ENCODE measurements at places on chromosomes 12 and 14. TPM values are rescaled to one million over a fixed set of nuclear protein-coding genes. Genes with fewer than 3 reads are reported as not detected.

DNA sequence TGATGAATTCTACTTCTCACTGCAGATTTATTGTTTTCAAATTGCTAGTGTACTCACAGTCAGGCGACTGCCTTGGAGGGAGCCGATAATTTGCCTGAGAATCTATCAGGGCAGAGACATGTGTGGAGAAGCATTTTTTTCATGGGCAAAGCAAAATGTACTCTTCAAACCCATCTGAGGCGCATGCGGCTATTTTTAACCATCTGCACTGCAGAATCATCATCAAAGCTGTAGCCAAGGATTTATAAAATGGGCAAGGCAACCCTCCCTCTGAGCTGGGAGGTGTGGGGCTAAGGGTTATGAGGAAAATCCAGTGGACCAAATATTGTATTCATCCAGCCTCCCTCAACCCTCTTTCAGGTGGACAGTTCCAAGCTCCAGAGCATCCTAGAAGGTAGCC, 37.7 kb downstream of the BEST3 start:
- no peaks in the 10 kb centered on the region for H3K4me1 ChIP-seq
- no peak for DNase-seq
- H3K27ac ChIP-seq: no peak overlapping the region
- no peak overlapping the region for H3K4me3 ChIP-seq
- H3K27me3 ChIP-seq: no peaks in the 10 kb centered on the region
- no peaks in the 10 kb centered on the region for H3K36me3 ChIP-seq

GRCh38 chr14:60276347-60276746, 27.3 kb downstream of the PPM1A start:
- DNase-seq: no peak
- peaks cover 7% of the 10 kb centered on the region for H3K36me3 ChIP-seq
- peaks cover 54% of the 10 kb centered on the region for H3K4me1 ChIP-seq
- no peaks in the 10 kb centered on the region for H3K27me3 ChIP-seq
- no peak overlapping the region for H3K27ac ChIP-seq
- H3K4me3 ChIP-seq: no peak overlapping the region

DNA sequence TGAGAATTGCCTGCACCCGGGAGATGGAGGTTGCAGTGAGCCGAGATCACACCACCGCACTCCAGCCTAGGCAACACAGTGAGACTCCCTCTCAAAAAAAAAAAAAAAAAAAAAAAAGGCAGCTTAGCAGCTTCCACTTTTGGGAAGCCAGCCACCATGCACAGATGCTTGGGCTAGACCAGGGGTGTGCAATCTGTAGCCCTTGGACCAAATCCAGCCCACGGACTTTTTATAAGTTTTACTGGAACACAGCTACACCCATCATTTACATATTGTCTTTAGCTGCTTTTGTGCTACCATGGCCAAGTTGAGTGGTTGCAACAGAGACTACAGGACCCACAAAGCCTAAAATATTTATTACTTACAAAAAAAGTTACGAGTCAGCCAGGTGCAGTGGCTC, 6.7 kb downstream of the CIT start:
- no peaks in the 10 kb centered on the region for H3K4me1 ChIP-seq
- H3K4me3 ChIP-seq: no peak overlapping the region
- DNase-seq: no peak
- H3K36me3 ChIP-seq: peaks cover 34% of the 10 kb centered on the region
- no peaks in the 10 kb centered on the region for H3K27me3 ChIP-seq

GRCh38 chr12:57896115-57896433, 45.3 kb upstream of the ATP23 start:
- no peak for DNase-seq
- no peaks in the 10 kb centered on the region for H3K36me3 ChIP-seq
- H3K27ac ChIP-seq: no peak overlapping the region
- peaks cover 37% of the 10 kb centered on the region for H3K4me1 ChIP-seq
- no peaks in the 10 kb centered on the region for H3K27me3 ChIP-seq

DNA sequence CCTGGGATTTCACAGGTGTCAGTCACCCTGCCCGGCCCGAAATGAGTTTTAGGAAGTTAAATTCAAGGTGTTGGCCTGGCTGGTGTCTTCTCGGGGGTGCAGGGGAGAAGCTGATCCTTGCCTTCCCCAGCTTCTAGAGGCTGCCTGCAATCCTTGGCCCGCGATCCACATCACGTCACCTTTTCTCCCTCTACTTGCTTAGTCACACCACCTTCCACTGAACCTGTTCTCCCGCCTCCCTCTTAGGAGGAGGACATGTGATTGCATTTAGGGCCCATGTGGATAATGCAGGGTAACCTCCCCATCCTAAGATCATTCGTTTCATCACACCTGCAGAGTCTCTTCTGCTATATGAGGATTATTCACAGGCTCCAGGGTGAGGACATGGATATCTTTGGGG, 25.4 kb upstream of the ATXN2 start:
- DNase-seq: no peak
- no peaks in the 10 kb centered on the region for H3K27me3 ChIP-seq
- H3K27ac ChIP-seq: no peak overlapping the region
- no peak overlapping the region for H3K4me3 ChIP-seq
- H3K4me1 ChIP-seq: no peaks in the 10 kb centered on the region

- H3K36me3 ChIP-seq: no peaks in the 10 kb centered on the region
- no peak for DNase-seq
- H3K27me3 ChIP-seq: no peaks in the 10 kb centered on the region
Measured at GRCh38 chr12:122420471-122421162, 1.9 kb downstream of the CLIP1 start.

- DNase-seq: no peak
- H3K36me3 ChIP-seq: peaks cover 33% of the 10 kb centered on the region
- H3K4me3 ChIP-seq: no peak overlapping the region
Measured at GRCh38 chr12:49503674-49504180, 35.1 kb upstream of the KCNH3 start.

GRCh38 chr14:28784096-28785048, 17.8 kb downstream of the FOXG1 start:
- H3K27me3 ChIP-seq: no peaks in the 10 kb centered on the region
- DNase-seq: no peak
- H3K27ac ChIP-seq: no peak overlapping the region
- no peaks in the 10 kb centered on the region for H3K4me1 ChIP-seq
- H3K36me3 ChIP-seq: no peaks in the 10 kb centered on the region

- no peaks in the 10 kb centered on the region for H3K4me1 ChIP-seq
- no peak overlapping the region for H3K4me3 ChIP-seq
- no peak for DNase-seq
- no peaks in the 10 kb centered on the region for H3K36me3 ChIP-seq
Measured at GRCh38 chr12:122185079-122185478, 2.2 kb downstream of the LRRC43 start.

GRCh38 chr12:68432622-68433021, 100.5 kb upstream of the MDM1 start:
- no peak overlapping the region for H3K27ac ChIP-seq
- no peaks in the 10 kb centered on the region for H3K36me3 ChIP-seq
- H3K4me3 ChIP-seq: no peak overlapping the region
- no peaks in the 10 kb centered on the region for H3K27me3 ChIP-seq
- no peaks in the 10 kb centered on the region for H3K4me1 ChIP-seq

GRCh38 chr12:8519171-8519570, 5.9 kb downstream of the CLEC4D start:
- H3K36me3 ChIP-seq: no peaks in the 10 kb centered on the region
- H3K27me3 ChIP-seq: no peaks in the 10 kb centered on the region
- H3K4me1 ChIP-seq: no peaks in the 10 kb centered on the region

DNA sequence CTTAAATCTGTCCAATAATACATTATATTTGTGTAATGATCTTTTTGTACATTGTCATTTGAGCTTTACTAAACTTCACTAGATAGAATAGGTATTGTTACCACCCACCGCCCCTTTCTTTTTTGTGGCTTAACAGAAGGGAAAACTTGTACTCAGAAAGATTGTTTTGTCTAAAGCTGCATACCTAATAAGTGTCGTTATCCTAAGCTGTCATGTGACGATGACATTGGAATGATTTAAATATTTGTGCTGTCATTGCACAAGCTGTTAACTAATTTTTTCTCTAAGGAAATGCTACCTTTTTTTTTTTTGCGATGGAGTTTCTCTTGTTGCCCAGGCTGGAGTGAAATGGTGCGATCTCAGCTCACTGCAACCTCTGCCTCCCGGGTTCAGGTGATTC, 3.6 kb downstream of the DIP2B start:
- H3K4me1 ChIP-seq: peaks cover 34% of the 10 kb centered on the region
- H3K4me3 ChIP-seq: no peak overlapping the region
- no peak overlapping the region for H3K27ac ChIP-seq

GRCh38 chr12:28145216-28145615, 45.0 kb upstream of the CCDC91 start:
- H3K27me3 ChIP-seq: no peaks in the 10 kb centered on the region
- H3K4me3 ChIP-seq: no peak overlapping the region
- H3K36me3 ChIP-seq: no peaks in the 10 kb centered on the region
- H3K27ac ChIP-seq: no peak overlapping the region

GRCh38 chr12:14991069-14991468, 18.2 kb downstream of the PDE6H start:
- H3K36me3 ChIP-seq: no peaks in the 10 kb centered on the region
- H3K27ac ChIP-seq: no peak overlapping the region
- DNase-seq: no peak
- no peaks in the 10 kb centered on the region for H3K27me3 ChIP-seq

DNA sequence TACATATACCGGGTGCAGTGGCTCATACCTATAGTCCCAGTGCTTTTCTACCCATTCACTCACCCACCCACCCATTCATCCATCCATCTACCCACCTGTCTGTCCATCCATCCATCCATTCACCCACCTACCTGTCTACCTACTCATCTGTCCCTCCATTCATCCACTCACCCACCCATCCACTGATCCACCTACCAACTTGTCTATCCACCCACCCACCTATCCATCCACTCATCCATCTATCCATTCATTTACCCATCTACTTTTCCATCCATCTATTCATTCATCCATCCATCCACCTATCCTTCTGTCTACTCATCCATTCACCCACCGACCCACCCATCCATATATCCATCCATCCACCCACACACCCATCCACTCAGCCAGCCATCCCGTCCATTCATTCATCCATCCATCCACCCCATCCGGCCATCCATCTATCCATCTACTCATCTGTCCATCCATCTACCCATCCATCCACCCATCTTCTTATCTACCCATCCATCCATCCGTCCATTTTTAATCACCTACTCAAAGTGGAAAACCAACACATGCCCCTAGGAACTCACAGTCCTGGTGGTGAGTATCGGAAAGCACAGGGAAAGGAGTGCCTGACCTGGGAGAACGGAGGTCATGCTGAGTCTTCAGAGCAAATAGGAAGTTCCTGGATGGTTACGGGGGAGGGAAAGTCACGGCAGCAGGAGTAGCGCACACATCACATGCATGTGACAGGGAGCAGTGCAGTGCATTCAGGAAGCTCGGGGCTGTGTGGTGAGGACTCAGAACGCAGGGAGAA, 20.0 kb downstream of the DDX51 start:
- H3K27ac ChIP-seq: no peak overlapping the region
- H3K27me3 ChIP-seq: no peaks in the 10 kb centered on the region
- no peak overlapping the region for H3K4me3 ChIP-seq
- no peak for DNase-seq
- peaks cover 66% of the 10 kb centered on the region for H3K36me3 ChIP-seq

DNA sequence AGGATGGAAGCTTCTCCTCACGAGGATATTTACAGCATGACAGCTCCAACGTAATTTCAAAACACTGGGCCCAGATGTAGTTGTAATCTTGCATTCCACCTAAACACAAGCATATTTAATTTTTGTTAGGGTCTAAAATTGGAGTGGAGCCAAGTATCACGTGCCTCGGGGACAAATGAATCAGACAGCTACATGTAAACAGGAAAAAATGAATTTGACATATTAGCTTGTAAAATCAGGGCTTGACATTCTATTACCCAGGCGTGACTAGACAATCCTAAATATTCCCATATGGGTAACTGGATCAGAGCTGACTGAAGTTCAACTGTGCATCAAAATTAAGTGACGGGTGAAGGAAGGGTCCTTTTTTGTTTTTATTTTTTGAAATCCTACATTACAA, 59.0 kb downstream of the MDM2 start:
- no peak for DNase-seq
- H3K36me3 ChIP-seq: no peaks in the 10 kb centered on the region
- H3K4me3 ChIP-seq: no peak overlapping the region
- no peaks in the 10 kb centered on the region for H3K27me3 ChIP-seq

- no peak overlapping the region for H3K27ac ChIP-seq
- H3K4me3 ChIP-seq: no peak overlapping the region
- no peaks in the 10 kb centered on the region for H3K36me3 ChIP-seq
- no peak for DNase-seq
- H3K27me3 ChIP-seq: no peaks in the 10 kb centered on the region
- peaks cover 46% of the 10 kb centered on the region for H3K4me1 ChIP-seq
Measured at GRCh38 chr12:124772289-124773170, 91.1 kb downstream of the SCARB1 start.

ALDH2 gene
- 145 TPM for total RNA-seq

RAD9B gene
- total RNA-seq: 1.4 TPM

PCED1B gene
- total RNA-seq: 39.8 TPM

EFS gene
- total RNA-seq: not detected

PPFIA2 gene
- not detected for total RNA-seq

RIMKLB gene
- 0.89 TPM for total RNA-seq

WNT5B gene
- not detected for total RNA-seq

TMEM119 gene
- not detected for total RNA-seq

HOXC12 gene
- not detected for total RNA-seq

SPIC gene
- not detected for total RNA-seq

ASIC1 gene
- 17.9 TPM for total RNA-seq

MMP19 gene
- total RNA-seq: not detected

KCNA5 gene
- total RNA-seq: not detected

SERPINA9 gene
- total RNA-seq: 182 TPM

C1S gene
- total RNA-seq: 4.7 TPM

NDRG2 gene
- total RNA-seq: not detected

IKZF4 gene
- total RNA-seq: 7.4 TPM

Data from Karpas-422 (cell line).